ENCODE measurements at places on chromosomes 12 and 14.

DNA sequence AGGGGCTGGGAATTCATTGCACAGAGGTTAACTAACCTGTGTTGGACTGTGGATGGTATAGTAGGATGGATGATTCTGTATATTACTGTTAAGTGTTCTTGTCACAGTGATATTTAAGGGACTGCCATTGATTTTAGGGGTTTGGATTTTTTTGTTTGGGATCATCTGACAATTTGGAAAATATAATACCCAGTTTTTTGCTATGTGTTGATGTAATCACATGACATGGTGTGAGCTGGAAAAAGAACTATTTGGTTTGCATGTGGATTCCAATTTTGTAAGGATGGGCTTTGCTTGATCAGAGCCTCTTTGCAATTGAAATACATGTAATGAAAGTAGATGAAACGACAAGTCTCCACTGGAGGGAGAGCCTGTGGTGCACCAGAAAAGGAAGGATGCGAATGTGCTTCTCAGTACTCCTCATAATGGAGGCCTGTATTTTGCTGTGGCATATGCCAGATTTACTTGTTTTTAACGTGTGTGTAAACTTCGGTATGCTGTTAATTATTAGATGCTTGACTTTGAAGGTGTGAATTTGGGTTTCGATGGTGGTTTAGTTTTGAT lies 2.7 kb downstream of the DYRK2 start:
- no peak for DNase-seq

GRCh38 chr12:69239922-69240630 lies 707 bp downstream of the CPSF6 start:
- peak; percentile 74 for DNase-seq

DNA sequence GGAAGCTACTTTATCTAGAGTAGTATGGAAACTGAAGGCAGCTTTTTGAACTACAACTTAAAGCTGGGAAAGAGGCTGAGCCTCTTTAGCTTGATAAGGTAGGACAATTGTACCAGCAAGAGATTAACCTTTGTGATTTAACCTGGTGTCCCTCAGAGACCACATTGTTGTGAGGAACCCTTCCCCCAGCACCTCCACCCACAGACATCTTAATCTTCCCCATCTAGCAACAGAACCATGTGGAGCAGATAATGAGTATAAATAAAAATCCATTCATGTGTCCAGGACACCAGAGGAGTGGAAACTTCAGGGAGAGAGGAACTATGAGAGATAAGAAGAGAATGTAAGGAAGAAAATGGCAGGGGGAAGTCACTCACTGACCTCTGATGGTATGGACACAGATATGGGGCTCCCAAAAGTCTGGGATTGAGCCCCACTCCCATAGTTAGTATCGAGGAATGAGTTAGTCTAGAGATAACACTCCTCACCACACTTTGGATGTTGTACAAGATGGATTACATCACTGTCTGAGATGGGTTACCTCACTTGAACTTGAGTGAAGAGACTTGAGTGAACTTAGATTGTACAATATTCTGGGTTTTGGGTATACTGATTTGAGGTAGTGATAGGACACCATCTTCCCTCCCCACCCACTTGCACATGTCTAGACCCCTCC lies 33.9 kb upstream of the SLC38A2 start:
- no peak for DNase-seq

DNA sequence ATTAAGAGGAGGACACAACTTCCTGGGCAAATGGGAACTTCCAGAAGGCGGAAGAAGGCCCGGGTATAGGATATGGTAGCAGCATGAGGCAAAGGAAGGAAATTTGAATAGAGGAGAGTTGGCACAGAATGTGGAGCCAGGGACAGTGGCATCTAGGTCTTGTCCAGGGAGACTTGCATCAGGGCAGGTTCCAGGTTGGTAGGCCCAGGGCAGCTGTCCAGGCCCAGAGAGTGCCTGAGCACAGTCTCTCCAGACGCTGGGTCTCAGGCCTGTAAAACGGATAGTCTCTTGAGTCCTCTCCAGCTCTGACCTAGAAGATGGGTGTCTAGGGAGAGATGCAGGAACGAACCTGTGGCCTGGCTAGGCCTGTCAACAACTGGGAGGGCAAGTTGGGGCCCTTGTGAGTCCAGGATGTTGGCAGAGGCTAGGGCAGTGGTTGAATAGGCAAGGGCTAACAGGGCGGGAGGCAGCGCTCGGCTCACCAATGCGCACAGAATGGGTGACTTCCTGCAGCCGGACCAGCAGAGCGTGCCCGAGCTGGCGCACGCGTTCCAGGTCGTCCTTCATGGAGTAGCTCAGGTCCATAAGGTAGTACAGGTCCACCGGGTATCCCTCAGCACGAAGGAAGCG lies 9.9 kb downstream of the ITGB7 start:
- no peak for DNase-seq

DNA sequence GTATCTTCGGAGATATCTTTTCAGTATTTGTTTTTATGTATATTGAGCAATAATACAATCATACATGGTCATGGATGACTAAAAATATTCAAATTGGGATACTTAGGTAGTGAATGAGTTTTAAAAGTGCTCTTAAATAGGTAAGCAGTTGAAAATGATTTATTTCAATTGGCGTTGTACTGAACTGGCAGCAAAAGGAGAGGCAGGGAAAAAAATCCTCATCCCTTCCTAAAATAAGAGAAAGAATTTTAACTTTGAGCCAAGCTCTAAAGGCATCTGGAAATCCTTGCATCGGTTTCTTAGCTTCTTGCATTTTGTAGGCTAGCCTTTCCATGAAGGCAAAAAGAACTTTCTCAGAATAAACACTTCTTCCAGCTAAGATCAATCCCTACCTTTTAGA lies 125.2 kb downstream of the MGST1 start:
- no peak for DNase-seq

DNA sequence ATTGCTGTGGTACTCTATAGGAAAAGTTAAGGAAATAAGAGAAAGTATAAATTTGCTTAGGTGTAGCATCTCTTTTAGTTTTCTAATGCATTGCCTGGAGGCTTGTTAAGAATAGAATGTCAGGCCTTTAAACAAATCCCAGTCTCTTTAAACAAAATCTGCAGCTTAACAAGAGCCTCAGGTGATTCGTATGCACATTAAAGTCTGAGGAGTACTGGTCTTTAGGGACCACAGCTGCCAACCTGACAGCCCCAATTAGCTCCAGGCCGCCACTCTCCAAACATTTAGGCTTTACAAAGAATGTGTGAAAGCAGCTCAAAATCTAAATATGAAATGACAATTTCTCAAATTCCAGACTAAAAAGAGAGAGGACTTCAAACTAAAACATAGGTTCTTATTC lies 35.7 kb downstream of the PAWR start:
- no peak for DNase-seq

Data from stimulated activated effector memory CD8-positive, alpha-beta T cell treated with anti-CD3 and anti-CD28 coated beads, Interleukin-12 subunit alpha, Interleukin-12 subunit beta, amount 100 ng/mL, for 72 hours (primary cell).